ENCODE measurements at places on chromosomes 5 and 9.

- DNase-seq: peak; percentile 79
These were observed 363.2 kb downstream of the GLIS3 start for GRCh38 chr9:3936520-3937235.

GRCh38 chr5:133780619-133781280, 168.4 kb upstream of the FSTL4 start:
- no peak for DNase-seq

DNA sequence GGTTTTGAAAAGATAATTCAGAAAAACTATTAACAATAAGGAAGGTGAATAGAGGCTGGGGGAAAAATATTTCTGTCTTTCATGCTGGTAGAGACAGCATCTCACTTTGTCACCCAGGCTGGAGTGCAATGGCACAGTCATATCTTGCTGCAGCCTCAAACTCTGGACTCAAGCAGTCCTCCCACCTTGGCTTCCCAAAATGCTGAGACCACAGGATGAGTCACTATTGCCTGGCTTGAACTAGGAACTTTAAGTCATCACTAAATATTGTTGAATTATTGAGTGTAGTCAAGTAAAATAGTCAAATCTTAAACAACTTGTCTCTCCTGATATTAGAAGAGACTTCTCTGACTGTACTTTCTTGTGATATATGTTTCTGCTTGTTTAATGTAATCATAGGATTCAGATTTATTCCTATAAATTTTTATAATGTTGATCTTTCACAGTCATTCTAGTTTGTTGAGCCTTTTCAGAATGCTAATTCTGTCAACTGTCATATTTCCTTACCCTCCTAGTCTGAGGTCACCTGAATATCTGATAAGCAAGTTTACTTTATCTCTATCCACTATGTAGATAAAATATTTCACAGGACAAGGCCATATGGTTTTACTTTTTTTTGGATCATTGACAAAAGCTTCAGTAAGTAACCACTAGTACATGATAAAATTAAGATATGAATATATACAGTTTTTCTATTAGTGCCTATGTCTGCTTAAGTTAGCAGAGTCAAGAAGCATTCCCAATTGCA, 1696.5 kb downstream of the MAT2B start:
- DNase-seq: no peak

GRCh38 chr9:76798527-76798926, 34.3 kb downstream of the PCA3 start:
- DNase-seq: no peak

DNA sequence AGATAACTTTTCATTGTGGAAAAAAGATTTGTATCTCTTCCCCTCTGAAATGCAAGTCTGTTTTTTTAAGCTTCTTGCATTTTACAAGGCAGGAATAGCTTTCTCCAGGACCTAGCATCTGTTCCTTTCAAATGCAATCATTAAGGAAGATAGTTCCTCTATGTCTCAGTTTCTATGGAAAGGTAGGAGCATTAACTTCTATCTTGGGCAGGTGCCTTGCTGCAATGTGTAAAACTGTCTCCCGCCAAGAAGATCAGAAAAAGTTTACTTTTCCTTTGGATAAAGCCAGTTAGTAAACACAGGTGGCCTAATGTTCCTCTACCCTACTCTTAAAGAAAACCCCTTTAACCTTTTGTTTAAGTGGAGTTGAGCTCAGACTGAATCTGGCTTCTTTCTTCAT, 560.6 kb upstream of the CYLC2 start:
- no peak for DNase-seq

DNA sequence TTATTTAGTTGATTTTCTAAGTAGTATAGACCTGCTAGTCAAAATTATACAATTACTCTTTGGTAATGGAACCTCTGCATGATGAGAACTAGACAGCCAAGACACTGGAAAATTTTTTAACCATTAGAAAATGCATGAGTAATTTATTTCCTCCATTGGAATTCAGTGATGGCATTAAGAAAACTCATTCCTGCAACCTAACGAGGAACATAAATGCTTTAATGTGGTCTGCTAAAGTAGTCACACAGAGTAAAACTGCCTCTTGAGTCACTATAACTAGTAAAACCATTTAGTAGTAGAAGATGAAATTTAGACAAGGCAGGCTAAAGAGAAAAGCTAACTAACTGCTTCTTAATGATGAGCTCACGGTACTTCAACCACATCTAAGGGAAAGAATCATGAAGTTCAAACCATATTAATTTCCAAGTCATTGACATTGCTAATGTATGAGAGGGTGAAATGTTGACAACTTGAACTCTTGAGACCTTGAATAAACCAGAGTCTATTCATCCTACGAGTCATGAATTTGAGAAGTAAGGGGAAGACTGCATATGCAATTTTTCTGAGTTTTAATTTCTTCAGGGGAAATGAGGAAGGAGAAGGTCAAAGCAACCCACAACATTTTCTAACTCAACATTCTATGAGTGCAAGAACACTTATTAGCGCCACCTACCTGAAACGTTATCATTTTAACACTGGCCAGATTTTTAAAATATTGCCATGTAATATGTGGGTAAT, 74.4 kb downstream of the GLIS3 start:
- no peak for DNase-seq

DNA sequence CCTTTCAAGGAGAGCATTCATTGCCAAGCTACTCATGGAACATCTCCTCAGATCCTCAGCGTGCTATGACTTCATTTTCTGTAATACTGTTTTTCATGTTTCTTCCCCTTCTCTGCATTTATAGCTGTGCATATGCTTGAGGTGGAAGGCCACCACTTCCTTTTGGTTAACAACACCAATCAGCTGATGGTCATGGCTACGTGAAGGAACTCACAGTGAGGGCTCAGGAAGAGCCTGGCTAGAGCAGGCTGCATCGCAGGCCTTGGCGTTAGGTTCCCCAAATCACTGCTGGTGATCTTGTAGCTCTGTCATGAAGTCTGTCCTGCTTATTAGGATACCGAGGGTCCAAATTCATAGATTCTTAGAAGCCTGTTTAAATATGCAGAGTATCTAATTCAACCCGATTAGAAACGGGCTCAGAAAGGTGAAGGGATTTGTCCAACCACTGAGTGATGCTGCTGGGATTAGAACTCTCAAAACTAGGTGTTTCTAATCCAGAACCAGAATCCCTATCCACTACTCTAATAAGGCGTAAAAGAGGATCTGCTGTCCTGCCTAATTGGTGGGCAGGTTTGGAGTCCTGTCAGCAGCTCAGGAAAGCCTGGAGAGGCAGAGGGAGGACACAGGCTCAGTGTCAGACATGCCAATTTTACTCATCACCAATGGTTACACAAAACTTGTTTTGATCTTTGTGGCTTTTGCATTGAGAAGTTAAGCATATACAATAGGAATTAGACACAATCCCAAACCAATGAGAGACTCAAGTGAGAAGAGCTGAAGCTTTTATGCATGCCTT, 7.5 kb downstream of the SYK start:
- no peak for DNase-seq

GRCh38 chr9:115651461-115651860, 502.1 kb upstream of the PAPPA start:
- DNase-seq: no peak

DNA sequence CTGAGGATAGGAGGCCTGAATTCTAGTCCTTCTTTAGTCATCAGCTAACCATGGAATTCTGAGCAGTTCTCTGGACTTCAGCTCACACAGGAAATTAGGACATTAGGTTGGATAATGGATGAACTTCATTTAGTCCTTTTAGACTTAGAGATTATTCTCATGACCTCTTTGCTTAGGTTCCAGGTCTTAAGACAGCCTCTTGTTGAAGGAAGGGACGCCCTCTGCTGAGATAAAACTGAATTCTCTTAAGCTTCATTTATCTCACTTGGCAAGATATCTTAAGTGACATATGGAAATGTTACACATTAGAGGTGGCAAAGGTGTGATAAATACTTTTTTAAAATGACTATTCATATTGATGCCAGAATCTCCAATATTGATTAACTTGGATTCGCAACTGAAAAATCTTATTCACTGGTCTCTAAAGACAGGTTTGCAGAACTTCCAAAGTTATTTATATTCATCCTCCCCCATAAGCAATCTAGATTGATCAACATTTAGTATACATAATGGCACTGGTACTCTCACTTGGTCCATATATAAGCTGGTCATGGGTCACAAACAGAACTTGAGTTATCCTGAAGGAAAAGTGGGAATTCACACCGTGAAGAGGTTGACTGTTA, 16.9 kb upstream of the ZNF366 start:
- peak; percentile 3 for DNase-seq

DNA sequence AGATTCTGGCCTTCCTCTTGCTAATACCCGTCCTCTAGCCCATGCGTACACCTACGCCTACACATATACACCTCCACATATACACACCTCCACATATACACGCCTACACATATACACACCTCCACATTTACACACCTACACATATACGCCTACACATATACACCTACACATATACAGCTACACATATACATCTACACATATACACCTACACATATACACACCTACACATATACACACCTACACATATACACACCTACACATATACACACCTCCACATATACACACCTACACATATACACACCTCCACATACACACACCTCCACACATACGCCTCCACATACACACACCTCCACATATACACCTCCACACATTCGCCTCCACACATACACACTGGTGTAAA, 27.2 kb downstream of the AK3 start:
- no peak for DNase-seq

DNA sequence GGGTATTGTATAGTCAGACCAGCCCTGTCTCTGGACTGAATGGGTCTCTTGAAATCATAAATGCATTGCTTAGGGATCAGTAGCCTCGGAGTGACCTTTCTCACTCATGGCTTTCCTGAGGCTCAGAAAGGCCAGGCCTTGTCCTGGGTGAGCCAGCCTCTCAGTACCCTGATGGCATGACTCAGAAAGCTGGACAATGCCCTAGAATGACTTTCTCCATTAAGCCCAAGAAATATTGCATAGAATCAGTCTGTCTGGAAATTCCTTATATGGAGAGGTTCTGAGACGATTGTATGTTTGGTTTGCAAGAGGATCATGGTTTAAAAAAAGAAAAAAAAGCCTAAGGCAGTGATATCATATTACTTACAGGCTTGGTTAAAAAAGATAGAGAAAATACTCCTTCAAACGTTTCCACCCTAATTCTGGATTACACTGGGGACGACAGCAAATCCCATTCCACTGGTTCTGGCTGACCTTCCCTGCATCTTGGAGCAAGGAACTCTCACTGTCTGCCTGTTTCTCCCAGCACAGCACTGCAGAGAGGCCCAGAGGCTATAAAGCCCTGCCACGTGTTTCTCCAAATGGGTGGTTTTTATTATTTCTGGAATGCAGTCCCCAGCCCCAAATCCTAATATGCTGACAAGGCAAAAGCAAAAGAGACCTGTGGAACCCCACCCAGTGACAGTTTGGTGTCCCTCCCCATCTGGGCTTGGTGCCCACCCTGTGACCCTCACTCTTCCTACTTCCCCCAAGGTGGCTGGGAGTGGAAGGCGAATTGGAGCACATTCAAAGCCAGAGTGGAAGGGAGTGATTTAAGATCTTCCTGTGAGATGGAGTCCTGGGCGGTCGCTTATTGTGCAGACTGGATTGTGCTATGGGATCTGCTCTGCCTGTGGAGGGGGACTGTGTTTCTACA, 34.4 kb downstream of the MAP1B start:
- no peak for DNase-seq

DNA sequence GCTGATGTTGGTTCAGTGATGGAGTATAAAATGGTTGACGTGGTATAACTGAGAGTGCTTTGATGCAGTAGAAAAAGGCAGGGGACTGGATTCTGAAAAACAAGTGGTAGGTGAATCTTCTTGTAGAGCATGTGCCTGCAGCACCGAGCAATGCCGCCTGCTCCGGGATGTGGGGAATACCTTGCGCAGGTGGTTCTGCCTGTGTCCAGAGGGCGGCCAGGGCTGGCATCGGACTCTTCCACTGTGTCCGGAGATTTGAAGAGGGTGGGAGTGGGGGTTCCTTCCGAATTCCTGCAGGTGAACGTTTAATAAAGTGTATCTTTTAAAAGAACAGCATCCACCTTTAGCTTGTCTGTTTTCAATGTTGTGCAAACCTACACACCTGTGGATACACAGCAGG, 238.0 kb downstream of the FANCC start:
- DNase-seq: no peak

- DNase-seq: no peak
These were observed 187.6 kb downstream of the COMMD10 start for GRCh38 chr5:116272281-116272941.

DNA sequence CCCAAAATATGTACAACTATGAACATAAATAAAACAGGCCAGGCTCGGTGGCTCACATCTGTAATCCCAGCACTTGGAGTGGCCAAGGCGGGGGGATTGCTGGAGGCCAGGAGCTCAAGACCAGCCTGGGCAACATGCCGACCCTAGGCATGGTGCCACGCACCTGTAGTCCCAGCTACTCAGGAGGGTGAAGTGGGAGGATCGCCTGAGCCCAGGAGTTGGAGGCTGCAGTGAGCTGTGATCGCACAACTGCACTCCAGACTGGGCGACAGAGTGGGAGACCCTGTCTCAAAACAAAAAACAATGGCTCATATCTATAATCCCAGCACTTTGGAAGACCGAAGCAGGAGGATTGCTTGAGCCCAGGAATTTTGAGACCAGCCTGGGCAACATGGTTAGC, 1.5 kb downstream of the HAUS6 start:
- no peak for DNase-seq

- no peak for DNase-seq
These were observed 19.6 kb downstream of the ZNF608 start for GRCh38 chr5:124726631-124727362.

DNA sequence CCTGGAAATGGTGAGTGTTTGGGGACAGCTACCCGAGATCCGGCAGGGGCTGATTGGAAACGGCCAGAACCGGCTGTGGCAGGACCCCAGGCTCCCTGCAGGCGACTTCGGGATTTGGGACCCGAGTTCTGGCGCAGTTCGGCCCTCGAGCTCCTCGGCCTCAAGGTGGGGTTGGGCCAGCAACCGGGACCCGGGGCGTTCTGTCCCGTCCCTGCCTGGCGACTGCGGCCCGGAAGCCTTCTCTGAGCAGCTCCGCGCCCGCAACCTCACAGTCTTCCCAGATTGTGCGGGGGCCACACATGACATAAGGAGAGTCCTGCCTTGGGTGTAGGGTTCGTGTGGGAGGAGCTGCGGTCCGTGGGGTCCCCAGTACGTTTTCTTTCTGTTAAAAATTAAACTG, 23.2 kb upstream of the NEURL1B start:
- no peak for DNase-seq

DNA sequence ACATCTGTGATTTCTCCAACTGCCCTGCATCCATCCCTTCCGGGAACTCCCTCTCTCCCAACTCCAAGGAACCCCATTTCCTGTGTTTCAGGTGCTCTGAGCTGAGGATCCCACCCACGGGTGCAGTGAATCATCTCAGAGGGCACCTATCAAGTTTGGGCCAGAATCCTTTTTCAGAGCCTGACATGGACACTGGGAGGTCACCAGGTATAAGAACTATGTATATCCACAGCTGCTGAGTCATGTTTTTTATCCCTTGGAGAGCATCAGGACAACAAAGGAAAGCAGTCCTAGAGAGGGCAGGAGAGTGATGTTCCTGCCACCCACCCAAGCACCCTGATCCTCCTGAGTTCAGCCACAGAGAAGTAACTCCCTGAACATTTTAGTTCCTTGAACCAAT, 3.8 kb downstream of the MED27 start:
- no peak for DNase-seq

Measured in SHP77 treated with DMSO at 0.1 percent for 48 hours (cell line).